ENCODE measurements at places on chromosomes 3 and 15.
A peak's percentile ranks its signal among the peaks of the same experiment; 100 is the strongest.

- DNase-seq = peak; percentile 63
Observed at GRCh38 chr3:106827515-106828213, 549.6 kb upstream of the CCDC54 start.

DNA sequence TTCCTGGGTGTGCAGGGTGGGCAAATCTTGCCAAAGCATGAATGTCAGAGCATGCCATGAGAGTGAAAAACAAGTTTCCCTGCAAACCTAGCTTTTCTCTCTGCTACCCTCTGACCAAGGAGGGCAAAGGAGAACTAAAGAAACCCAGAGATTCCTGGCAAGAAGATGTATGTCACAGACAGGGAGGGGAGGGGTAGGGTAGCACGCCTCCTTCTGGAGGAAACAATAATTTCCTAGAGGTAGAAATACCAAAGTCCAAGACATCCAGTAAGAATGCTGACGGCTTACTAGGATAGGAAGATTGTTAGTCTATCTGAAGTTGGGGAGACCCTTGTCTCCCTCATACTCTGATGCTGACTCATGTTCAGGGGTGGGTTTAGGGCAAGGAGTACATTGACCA is 203.9 kb downstream of the NR1D2 start:
- DNase-seq = no peak

GRCh38 chr3:39378957-39379777 is 4.0 kb upstream of the SLC25A38 start:
- no peak for DNase-seq

- peak; percentile 77 for DNase-seq
Observed at GRCh38 chr3:172675441-172676193, 35.2 kb downstream of the NCEH1 start.

GRCh38 chr3:158649791-158650190 is 5.5 kb downstream of the GFM1 start:
- no peak for DNase-seq

DNA sequence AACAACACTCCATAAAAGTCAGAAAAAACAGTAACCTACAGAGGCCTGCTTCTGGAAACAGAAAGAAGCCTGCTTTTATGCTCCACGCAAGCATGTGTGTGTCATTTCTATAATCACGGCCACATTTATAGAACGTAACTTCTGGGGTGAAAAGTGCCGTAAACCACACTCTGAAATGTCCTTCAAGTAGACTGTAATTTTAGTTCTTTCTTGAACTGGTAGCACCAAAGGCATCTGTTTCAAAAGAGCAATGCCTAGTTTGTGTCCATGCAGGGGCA is 19.5 kb upstream of the CMTM7 start:
- DNase-seq = no peak

- peak; percentile 26 for DNase-seq
Observed at GRCh38 chr15:34043391-34043790, 4.4 kb upstream of the AVEN start.

- no peak for DNase-seq
Observed at GRCh38 chr15:85976986-85977385, 102.7 kb upstream of the AGBL1 start.

DNA sequence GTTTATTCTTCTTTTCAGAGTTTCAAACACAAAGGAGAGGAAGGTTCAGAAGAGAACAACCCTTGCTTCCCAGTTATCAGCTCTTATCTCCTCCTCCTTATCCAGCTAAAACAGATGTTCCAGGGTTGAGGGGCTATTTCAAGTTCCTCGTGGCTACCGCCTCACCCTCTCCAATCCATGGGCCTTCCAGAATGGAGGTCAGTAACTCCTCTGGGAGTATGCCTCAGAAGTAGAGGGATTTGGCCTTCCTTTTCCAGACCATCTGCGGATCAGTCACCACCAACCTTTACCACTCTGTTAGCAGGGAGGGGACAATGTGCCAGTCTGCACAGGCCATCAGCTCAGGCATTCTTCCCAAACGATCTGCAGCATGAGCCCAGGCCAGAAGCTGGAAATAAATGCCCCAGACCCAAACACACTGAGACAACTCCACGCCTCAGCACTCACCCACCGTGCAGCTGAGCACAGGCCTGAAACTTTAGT is 14.8 kb downstream of the HTR3C start:
- no peak for DNase-seq
